NCI-H2029 treated with DMSO at 0.1 percent for 48 hours (cell line): ENCODE measurements at places on chromosomes 1 and 21.

- no peak for DNase-seq
These were observed 87.7 kb downstream of the SNX7 start for GRCh38 chr1:98749152-98749756.

DNA sequence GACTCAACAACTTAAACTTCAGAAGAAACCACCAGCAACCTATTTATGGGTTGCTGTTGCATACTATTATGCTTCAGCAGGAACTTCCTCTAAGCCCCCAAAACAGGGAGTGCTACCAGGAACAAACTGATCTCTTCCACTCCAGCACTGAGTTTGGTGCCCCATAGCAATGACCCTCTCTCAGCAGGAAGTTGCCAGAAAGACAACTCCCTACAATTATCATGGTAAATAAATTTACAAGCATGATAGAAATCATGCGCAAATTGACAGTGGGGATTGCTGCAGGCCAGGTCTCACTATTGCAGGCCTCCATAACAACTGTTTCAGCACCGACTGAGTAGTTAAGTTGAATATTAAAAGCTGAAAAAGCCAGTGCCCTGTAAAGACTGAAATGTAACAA is 180.6 kb downstream of the PLA2G4A start:
- no peak for DNase-seq

GRCh38 chr1:187477103-187477502 is 648.4 kb downstream of the PLA2G4A start:
- DNase-seq = no peak

DNA sequence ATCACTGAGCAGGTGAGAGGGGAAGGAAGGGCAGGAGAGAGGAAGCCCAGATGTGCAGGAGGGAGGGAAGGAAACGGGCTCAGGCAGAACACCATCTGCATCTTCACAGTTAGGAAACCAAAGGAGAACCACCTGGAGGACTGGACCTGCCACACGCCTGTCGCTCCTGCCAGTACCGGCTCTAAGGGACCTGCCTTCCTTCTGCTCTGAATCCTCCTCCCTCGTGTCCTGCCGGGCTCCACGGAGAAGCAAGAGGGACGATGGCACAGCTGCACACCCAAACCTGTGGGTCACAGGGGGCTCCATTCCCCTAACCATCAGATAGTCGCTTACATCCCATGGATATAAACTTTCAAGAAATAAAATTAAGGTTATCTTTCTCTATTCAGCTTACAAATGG is 56.1 kb downstream of the TOR1AIP2 start:
- no peak for DNase-seq

- DNase-seq = no peak
These were observed 965.2 kb downstream of the TTLL7 start for GRCh38 chr1:83033682-83034081.
